ENCODE measurements at places on chromosomes 4 and X.

- DNase-seq = no peak
These were observed 140.4 kb downstream of the SLC10A7 start for GRCh38 chr4:146381263-146381872.

GRCh38 chr4:20622701-20623100 lies 77.6 kb upstream of the PACRGL start:
- no peak for DNase-seq

DNA sequence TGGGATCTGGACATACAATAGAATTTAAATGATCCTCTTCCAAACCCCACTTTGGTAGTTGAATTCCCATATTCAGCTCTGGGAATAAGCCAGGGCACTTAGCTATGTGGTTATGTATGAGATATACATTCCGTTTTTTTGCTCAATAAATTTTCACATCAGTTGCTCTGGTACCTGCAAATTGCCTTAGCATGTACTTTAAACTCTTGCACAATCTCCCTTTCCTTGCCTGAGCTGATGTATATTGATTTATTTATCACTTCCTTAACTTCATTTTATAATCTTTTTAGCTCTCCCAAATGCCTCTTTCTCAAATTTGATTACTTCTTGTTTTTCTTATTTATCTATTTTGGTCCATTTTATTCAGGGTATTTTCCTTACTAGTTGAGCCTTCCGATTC lies 90.1 kb upstream of the AGA start:
- no peak for DNase-seq

GRCh38 chr4:95092766-95093165 lies 335.0 kb downstream of the BMPR1B start:
- DNase-seq = no peak

DNA sequence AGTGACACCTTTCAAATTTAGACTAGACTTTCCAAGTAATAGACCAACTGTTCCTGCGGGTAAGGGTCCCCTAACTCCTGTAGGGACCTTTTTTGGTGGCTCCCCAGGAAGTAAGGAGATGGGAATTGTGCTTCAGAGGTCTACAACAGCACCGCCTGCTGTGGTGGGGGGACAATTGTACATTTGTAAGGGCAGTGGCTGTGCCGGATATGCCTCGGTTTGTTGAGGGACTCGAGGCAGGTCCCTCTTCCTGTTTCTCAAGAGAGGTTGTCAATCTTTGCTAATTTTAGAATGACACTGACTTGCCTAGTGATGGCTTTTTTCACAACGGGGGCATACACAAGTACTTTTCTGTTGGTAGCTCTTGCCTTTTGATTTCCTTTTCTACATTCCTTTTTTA lies 15.5 kb upstream of the HSD17B11 start:
- DNase-seq = no peak

DNA sequence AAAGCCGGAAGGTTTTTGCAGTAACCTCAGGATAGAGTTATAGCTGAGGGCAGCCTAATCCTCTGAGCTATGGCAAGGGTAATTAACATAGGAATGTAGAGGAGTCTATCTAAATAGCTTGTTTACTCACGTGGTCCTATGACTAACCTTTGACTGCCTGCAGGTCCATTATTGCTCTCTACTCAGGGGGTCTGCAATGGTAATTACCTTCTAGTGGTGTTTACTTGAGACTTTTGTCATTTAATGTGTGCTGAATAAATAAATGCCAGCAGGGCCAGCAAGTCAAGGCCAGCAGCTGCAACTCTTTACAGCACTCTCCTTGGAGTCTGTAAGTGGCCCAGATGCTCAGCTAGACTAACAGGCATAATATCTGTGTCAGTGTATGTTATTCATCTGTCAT lies 212.7 kb upstream of the FMR1 start:
- DNase-seq = no peak

- DNase-seq = no peak
These were observed 113.0 kb upstream of the SH3RF1 start for GRCh38 chr4:169383724-169384123.

DNA sequence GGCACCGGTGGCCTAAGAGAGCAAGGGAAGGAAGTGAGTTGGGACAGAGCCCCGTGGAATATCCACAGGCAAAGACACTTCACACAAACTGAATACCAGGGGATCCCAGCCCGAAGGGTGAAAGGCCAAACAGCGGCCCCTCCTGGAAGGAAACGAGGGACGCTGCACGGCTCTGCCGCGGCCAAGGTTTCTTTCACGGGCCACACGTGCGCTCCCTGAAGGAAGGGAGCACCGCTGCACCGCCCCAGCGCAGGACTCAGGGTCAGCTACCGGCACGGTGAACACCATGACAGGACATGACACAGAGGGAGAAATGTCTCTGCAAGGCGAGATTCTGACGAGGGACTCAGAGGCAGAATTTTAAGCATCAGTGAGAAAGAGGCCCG lies 31.5 kb upstream of the GTPBP6 start:
- no peak for DNase-seq

DNA sequence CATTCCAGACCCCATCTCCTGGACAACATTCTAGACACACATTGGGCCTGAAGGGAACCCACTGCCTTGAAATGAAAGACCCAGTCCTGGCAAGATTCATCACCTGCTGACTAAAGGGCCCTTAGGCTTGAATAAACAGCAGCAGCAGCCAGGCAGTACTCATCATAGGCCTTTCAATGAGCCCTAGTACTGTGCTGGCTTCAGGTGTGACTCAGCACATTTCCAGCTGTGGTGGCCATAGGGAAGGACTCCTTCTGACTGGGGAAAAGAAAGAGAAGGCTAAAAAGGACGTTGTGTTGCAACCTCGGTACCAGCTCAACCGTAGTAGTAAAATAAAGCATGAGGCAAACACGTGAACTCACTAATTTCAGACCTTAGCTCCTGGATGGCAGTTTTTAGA lies 344.0 kb downstream of the ACTRT1 start:
- DNase-seq = no peak

DNA sequence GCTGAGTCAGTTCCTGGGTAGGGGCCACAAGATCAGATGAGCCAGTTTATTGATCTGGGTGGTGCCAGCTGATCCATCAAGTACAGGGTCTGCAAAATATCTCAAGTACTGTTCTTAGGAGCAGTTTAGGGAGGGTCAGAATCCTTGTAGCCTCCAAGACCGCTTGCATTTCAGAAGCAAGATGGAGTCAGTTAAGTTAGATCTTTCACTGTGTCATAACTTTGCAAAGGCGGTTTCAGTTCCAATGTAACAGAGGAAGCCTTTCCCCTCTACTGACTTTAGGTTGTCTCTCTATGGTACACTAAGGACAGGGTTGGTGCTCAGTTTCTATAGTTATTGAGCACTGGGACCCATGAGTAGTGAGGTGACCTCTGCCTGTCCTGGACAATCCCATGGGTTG lies 127.3 kb upstream of the WDR1 start:
- DNase-seq = no peak

DNA sequence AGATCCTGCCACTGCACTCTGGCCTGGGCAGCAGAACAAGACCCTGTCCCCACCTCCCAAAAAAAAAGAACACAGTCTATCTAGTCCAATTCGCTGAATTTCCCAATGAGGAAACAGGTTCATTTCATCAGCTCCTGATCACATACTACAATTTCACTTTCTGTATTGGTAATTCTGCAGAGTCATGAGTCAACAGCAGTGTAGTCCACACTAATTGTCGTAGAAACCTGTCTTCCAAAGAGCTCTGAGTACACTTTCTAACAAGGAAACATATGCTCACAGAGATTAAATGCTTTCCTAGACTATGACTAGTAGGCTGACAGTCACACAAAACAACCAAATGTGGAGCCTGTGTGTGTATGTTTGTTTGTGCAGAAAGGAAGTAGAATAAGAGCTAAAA lies 91.9 kb downstream of the GPC4 start:
- no peak for DNase-seq

DNA sequence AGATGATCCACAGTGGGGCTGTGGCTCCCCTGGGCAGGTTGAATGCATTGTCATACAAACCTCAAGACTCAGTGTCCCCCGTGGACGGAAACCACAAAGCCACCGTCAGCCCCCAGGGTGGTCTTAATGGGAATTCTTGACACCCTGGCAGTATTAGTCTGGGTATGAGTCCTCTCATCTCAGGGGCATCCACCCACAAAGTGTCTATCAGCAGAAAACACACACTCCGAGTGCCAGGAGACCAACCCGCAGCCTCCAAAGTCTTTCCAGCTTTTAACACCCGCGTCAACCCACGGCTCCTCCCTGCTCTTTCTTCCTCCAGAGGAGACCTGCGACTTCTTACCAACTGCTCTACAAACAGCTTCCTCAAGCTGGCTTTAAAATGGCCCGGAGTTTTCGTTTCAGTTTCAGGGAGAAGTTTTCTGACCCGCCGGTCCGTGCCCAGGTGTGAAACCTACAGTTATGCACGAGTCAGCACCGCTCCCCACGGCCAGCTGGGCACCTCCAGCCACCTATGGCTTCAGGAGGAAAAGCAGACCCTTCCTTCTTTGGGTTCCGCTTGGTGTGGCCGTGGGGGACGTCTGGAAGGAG lies 14.4 kb upstream of the ASMTL start:
- no peak for DNase-seq

- no peak for DNase-seq
These were observed 77.6 kb downstream of the PPP3CA start for GRCh38 chr4:101269682-101270081.

DNA sequence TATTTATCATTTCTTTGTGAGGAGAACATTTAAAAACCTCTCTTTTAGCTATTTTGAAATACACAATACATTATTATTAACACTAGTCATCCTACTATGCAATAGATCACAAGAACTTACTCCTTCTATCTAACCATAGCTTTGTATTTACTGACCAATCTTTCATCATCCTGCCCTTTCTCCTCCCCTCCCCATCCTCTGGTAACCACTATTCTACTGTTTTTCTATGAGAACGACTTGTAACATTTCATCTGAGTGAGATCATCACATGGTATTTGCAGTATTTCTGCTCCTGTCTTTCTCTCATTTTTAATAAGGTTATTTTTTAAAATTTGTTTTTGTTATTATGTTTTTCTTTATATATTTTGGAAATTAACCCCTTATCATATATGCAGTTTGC lies 331.8 kb downstream of the TEX13C start:
- no peak for DNase-seq

DNA sequence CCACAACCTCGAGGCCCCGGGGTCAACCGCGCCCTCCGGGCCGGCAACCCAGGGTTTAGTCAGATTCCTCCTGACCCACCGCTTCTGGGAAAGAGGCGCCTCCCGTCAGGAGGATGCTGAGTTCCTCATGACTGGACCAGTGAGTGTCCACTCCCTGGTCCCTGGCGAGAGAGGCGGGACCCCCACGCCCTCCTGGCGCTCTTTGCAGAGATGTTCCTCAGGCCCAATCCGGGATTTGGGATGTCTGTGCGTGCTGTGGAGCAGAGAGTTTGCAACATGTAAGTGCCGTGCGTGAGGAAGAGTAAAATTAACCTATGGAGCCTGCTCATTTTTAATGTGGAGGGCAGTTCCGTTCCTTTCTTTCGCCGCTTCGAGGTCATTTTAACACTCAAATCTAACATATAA lies 824 bp upstream of the UGDH start:
- no peak for DNase-seq

All from C1 segment of cervical spinal cord (tissue), 14 donors.